ENCODE measurements at places on chromosomes 2 and 18.
A peak's percentile ranks its signal among the peaks of the same experiment; 100 is the strongest.

GRCh38 chr18:46711444-46711863 lies 45.4 kb downstream of the ST8SIA5 start:
- DNase-seq, result peak; percentile 38

GRCh38 chr2:233434666-233435330 lies 80.5 kb downstream of the DGKD start:
- DNase-seq, result no peak

GRCh38 chr18:26002375-26002910 lies 88.0 kb downstream of the SS18 start:
- DNase-seq, result no peak

DNA sequence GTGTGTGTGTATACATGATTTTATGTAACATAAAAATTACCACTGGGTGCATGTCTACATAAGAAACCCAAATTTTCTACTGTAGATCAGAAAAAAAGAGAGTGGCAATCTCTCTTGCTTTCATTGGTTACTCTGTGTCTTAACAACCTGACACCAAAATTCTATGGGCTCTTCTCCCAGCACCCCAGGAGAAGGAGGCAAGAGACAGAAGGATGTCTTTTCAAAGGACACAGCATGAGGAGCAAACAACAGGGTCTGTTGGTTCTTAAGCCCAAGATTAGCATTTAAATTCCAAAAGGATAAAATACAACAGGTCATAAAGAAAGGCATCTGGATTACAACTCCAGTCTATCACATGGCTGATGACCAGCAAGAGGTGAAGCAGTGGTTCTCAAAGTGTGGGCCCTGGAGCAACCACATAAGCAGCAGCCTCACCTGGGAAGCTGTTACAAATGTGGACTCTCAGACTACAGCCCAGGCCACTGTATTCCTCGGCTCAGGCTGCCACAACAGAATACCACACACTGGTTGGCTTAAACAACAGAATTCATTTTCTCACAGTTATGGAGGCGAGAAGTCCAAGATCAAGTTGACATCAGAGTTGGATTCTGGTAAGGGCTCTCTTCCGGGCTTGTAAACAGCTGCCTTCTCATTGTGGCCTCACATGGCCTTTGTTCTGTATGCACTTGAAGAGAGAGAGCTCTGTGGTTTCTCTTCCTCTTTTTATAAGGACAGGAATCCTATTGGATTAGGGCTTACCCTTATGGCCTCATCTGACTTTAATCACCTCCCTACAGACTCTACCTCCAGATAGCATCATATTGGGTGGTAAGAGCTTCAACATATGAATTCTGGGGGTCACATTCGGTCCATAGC lies 79.8 kb upstream of the RNF152 start:
- DNase-seq, result no peak

- no peak for DNase-seq
These were observed 32.7 kb downstream of the MEX3C start for GRCh38 chr18:51164761-51165281.

GRCh38 chr2:164306872-164307271 lies 314.4 kb downstream of the GRB14 start:
- DNase-seq, result no peak

DNA sequence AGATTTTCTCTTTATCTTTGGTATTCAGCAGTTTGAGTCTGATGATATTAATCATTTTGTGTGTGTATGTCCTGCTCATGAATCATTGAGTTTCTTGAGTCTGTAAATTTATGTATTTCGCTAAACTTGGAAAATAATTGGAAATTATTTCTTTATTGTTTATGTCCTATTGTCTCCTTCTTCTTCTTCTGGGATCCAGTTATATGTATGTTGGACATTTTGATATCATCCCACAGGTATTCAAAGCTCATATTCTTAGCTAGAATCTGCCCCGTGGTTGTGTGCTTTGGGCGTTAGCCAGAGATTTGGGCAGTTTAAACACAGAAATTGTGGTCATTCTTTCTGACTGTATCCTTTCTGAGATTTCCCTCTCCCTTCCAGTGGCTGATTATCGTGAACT lies 243.0 kb upstream of the SPRED2 start:
- no peak for DNase-seq

- DNase-seq, result peak; percentile 56
These were observed 66.2 kb downstream of the STAT1 start for GRCh38 chr2:190947711-190948251.

- DNase-seq, result no peak
These were observed 7.8 kb downstream of the RAX start for GRCh38 chr18:59265246-59265973.

- DNase-seq, result no peak
These were observed 189.0 kb downstream of the GALNT1 start for GRCh38 chr18:35770376-35771014.

GRCh38 chr2:61420991-61421544 lies 49.8 kb downstream of the USP34 start:
- DNase-seq, result no peak

- no peak for DNase-seq
These were observed 293.7 kb downstream of the DYSF start for GRCh38 chr2:71746946-71747501.

GRCh38 chr18:60826346-60826745 lies 453.8 kb upstream of the MC4R start:
- DNase-seq, result no peak

- no peak for DNase-seq
These were observed 420.0 kb downstream of the ZEB2 start for GRCh38 chr2:144099780-144100377.

DNA sequence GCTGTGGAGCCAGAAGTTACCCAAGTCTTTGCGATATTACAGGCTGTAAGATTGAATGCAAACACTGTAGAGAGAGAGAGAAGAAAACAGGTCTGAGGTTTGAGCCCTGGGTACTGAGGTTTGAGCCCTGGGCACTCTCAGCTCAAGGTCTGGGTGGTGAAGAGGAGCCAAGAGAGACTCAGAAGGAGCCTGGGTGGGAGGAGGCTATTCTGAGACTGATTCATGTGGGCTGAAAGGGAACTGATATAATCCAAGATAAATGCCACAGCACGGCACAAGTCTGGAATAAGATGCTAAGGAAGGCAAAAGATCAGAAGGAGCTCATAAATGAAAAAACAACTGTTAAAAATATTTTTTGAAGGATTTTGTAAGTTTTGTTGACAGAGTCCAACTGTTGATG lies 407.6 kb upstream of the HS6ST1 start:
- DNase-seq, result no peak

DNA sequence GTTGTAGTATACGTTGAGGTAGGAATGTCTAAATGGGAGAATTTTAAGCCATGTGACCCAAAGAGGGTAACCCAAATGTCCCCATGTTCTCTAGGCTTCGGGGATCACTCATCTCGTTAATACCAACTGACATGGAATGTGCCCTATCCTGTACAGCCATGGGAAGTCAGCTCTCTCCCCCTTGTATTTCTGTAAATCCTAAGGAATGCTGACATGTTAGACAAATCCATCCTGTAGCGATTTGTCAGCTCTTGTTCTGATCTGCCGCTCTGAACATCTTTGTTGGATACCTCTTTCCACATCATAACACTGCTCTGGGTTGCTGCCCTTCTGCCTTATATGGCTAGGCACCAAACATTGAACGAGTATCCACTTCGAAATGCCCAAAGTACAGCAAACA lies 350.6 kb downstream of the RND3 start:
- DNase-seq, result no peak

DNA sequence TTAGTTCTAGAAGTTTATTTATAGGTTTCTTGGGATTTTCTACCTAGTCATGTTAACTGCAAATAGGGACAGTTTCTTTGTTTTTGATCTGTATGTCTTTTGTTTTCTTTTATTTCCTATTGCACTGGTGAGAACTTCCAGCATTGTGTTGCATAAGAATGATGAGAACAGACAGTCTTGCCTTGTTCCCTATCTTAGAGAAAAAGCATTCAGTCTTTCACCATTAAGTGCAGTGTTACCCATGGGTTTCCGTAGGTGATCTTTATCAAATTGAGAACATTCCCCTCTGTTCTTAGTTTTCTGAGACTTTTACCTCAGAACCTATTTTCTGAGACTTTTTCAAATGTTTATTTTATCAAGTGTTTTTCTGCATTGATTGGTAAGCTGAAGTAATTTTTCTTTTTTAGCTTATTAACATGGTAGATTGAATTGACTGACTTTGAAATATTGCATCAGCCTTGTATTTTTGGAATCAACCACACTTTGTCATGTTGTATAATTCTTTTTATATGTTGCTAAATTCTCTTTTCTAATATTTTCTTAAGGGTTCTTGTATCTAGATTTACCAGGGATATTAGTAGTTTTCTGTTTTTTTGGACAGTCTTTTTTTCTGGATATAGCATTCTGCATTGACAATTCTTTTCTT lies 17.2 kb downstream of the MFSD6 start:
- no peak for DNase-seq

DNA sequence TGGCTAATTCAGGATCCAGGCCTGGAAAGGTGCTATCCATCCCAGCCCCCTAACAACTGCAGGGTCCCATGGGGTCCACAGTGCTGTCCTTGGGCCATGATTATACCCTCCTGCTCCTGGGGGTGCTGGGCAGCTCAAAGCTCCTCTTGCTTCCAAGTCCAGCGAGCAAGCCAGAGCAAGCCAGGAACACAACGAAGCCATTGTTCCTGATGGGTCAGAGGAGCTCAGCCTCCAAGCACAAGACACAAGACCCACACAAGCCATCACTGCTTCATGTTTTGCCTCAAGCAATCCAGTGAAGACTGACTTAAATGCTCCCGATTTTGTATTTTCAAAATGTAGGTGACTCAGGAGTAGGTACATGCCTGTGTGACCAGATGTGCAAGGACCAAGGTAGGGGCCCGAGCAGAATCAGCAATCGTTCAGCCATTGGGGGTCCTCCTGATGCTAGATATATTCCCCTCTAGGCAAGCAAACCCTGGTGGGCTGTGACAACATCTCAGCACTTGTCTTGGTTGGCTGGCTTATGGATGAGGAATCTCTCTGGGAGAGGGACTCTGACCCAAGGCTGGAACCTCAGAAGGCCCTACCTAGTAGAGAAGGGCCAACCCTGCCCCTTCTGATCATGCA lies 90.8 kb downstream of the EPAS1 start:
- DNase-seq, result no peak

GRCh38 chr2:217886091-217886490 lies 116.7 kb downstream of the TNS1 start:
- no peak for DNase-seq

DNA sequence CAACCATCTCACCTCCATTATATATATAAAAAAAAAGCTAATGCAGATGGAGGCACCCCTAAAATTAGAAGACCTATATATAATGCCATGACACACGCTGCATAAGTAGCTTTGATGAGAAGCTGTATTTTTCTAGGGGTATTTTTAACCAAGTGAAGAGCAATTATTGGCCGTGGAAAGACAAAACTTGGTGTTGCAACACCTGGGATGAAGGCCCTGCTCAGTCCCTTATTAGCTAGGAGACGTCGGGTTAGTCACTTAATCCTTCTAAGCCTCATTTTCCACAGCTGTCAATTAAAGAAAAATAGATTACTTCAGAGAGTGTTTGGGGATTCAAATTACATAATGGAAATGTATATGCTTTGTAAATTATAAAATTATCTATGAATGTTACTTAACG lies 63.0 kb downstream of the WDR75 start:
- DNase-seq, result no peak

- DNase-seq, result no peak
These were observed 515.8 kb downstream of the GALR1 start for GRCh38 chr18:77765468-77765867.
